Activated CD4-positive, CD25-positive, alpha-beta regulatory T cell treated with anti-CD3 and anti-CD28 coated beads, Interleukin-2, amount 50 U/mL, for 72 hours (primary cell): ENCODE measurements at places on chromosomes 2 and 18.

- DNase-seq, result no peak
Observed at GRCh38 chr2:10859278-10859677, 46.7 kb upstream of the PDIA6 start.

GRCh38 chr2:2742726-2743125, 411.7 kb upstream of the MYT1L start:
- no peak for DNase-seq

DNA sequence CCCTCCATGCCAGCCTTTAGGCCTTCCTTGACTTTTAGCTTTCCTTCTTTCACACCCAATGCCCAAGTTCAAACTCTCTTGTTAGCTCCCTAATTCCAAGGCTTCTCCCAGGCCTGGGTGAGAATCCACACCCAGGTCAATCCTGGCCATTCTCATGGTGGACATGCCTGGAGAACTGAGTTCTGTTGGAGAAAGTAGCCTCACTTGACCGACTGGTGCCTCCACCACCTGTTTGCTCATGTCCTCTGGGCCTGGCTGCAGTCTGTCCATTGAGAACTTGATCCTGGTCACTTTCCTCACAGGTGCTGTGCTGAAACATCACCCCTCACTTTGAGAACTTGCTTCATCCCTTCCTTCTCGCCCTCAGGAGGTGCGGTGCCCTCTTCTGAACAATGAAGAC, 189.1 kb upstream of the TWIST2 start:
- no peak for DNase-seq

DNA sequence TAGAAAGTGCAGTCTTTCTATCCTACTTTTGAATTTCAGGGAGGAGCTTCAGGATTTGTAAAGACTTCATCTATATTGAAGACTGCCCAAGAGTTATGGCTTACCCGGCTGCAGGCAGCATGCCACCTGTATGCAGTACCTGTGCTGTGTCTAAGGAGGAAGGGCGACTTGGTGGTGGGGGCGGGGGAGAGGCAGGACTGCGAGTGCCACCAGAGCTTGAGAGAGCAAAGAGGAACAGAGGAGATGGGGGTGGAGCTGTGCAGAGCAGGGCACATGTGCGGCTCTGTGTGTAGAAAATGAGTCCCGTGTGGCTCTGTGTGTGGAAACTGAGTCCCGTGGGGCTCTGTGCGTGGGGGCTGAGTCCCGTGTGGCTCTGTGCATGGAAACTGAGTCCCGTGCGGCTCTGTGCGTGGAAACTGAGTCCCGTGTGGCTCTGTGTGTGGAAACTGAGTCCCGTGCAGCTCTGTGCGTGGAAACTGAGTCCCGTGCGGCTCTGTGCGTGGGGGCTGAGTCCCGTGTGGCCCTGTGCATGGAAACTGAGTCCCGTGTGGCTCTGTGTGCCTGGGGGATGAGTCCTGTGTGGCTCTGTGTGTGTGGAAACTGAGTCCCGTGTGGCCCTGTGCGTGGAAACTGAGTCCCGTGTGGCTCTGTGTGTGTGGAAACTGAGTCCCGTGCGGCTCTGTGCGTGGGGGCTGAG, 43.2 kb downstream of the LDLRAD4 start:
- DNase-seq, result no peak

DNA sequence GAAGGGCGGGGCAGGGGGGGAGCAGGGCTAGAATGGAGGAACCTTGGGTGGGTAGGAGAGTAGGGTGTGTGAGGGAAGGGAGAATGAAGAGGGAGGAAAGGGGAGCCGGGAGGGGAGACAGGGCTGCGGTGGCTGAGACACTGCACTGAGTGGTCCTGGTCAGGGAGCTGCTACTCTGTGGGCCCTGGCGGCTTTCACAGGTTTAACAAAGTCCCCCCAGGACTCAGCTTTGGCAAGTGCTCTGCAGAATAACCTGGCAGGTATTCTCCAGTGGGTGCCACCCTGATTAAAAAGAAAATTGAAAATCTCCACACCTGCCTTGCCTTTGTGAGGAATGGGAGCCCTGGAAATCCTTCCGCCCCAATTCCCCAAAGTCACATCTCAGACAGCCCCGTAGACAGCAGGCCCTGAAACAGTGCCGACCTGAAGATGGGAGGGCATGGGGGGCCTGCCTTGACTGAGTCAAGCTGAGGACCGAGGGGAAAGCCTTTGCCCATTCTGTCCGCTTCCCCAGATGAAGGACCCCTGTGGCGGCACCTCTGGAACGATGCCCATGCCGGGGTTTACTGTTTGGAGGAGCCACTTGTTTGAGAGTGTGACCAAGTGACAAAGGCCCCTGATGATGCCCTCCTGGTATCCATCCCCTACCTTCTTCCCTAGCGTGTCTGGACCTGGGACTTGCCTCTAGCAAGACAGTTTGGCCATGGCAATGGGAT, 43.6 kb upstream of the OTOS start:
- no peak for DNase-seq

DNA sequence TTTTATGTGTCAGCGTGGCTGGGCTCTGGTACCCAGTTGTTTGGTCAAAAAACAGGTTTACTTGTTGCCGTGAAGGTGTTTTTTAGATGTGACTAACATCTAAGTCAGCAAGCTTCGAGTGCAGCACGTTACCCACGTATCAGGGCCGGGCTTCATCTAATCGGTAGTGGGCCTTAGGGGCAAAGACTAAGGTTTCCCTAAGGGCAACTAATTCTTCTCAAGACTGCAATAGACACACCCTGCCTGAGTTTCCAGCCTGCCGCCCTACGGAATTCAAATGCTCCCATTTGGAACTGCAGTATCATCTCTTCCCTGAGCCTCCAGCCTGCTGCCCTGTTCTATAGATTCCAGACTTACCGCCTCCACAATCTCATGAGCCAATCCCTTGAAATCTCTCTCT, 27.7 kb downstream of the FHL2 start:
- no peak for DNase-seq

DNA sequence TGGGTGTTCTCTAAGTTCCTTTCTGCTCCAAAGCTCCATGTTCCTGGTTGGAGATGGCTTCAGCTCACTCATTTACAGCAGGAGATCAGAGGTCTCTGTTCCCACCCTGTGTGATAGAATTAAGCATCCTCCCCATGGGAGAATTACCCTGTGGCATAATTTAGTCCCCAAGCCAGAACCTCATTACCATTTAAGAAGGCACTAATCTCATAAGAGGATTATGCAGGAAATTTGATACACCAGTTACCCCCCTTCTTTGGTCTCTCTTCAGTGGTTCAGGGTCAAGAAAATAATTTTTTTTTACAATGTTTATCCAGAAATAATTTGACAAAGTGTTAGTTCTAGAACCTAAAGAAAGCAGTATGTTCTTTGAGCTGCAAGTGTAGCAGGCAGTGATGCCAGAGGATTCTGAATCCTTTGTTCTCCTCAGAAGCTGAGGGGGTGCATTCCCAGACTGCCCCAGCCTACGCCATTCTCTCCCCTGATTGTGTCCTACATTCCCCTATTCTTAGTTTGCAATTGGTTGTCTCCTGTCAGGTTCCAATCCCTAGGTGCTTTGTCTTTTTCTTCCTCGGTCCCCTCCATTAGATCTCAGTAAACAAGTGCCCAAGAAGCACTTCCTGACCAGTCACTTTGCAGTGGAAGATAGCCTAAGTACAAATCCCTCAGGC, 163.6 kb downstream of the PRKCE start:
- no peak for DNase-seq

GRCh38 chr18:12991821-12992179, 638 bp downstream of the CEP192 start:
- no peak for DNase-seq

- DNase-seq, result no peak
Observed at GRCh38 chr2:138536302-138536701, 34.7 kb downstream of the SPOPL start.

- DNase-seq, result no peak
Observed at GRCh38 chr2:4502230-4502843, 799.0 kb downstream of the DCDC2C start.

DNA sequence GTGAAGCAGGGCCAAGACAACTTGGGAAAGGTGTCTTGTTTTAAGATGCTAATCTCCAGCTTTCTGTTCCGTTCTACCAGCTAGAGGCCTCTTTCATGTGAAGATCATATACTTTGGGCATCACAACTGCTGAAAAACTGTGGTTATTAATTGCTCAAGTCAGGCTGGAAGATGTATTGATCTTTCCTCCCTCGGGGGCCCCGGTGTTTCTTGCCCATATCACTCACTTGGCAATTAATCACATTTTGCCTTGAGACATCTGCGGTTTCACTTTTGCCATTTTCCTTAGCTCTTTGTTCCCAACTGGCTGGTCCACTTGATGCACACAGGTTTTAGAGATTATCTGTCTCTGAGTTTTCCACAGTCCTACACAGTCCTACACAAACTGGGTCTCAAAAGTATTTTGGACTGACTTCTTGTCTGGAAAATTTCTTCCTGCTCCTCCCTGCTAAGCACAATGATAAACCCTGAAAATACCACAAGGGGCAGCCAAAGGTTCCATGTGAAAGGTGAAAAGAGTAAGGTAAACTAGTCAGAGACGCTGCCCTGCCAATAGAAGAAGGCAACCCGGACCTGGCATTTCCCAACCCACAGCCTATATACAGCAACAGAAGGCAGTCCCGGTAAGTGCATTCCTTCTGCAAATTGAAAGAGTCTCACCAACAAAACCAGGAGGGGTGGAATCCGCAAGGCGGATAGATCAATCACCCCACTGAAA, 181.0 kb downstream of the AFF3 start:
- no peak for DNase-seq

- no peak for DNase-seq
Observed at GRCh38 chr18:4004183-4004829, 450.8 kb downstream of the DLGAP1 start.

DNA sequence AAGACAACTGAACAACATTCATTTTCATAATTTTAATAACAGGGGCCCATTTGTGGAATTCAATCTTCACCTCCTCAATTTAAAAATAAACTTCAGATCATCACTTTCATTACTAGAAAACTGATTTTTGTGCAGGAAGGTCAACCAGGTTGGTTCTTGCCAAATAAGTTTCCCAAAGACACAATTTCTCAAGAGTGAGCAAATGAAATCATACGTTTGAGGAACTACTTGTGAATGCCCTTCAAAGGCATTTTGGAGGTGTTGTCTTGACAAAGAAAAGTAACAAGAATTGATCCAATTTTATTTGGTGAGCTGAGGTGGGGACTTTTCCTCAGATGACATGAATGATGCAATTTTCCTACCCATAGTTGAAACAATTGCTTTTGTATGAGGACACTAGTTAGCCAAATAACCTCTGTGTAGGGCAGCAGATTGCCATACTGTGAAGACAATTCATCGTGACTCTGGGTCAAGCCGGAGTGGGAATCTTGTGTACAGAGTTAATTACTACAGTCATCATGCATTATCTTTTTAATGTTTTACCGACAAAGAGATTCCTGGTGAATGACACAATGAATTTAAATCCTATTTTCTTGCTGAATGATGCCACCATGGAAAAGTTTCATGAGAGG, 121.8 kb downstream of the TGFA start:
- no peak for DNase-seq
